Head of caudate nucleus (tissue), 42 donors: ENCODE measurements at places on chromosomes 1 and 21.
A peak's percentile ranks its signal among the peaks of the same experiment; 100 is the strongest.

- DNase-seq: no peak
Measured at GRCh38 chr1:167490765-167491164, 27.6 kb downstream of the CD247 start.

DNA sequence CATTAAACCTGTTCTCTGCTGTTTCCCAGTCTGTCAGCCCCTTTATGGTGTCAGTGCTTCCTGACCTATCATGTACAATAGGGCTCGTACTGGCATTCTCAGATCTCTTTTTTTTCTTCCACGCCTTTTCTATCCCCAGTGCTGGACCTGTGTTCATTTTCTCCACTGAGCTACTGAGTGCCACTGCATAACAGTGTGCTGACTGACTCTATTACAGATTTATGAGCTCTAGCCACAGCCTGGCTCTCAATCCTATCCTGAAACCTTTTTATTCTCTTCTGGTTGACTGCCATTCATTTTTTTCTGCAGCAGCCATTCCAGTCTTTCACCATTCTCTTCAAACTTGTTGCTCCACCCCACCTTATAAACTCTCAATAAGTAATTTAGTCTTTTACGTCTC lies 59.6 kb upstream of the MACF1 start:
- no peak for DNase-seq

DNA sequence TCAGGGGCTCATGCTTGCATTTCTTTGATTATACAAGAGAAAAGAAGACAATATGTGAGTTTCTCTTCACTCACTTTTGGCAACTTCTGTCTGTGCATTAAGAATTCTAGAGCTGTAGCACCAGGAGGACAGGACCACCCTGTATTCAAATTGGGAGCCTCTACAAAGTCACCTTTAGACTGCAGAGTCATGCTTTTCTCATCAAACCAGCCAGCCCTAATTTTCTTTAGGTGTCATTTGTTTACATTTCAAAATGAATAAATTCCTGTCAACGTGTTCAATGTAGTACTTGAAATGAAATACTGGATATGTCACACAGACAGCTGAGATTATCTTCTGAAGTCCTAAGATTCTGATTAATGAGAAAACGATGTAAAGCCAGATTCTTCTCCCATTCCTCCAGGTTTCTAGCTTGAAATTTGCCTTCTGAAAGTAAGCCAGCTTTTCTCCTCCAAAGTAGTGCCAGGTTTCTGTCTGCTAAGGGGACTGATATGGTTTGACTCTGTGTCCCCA lies 177.2 kb downstream of the GRIK1 start:
- DNase-seq: no peak

GRCh38 chr21:46491553-46491952 lies 32.9 kb downstream of the DIP2A start:
- DNase-seq: no peak

GRCh38 chr1:112496290-112496689 lies 12.5 kb upstream of the WNT2B start:
- no peak for DNase-seq

DNA sequence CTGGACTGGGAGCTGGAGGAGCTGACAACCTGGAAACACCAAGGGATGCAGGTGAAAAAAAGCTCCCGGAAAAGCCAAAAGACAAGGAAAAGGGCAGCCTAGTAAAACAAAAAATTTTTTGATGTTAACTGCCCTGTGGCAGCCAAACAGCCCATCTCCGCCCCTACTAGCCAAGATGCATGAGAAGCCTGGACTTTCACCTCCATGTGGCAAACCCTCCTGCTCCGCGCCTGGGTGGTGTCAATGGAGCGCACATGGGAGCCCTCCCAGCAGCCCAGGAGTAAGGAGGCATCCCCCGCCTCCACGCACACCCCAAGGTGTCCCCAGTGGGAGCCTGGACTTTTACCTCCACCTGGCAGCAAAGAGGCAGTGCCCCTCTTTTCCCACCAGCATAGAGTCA lies 30.5 kb downstream of the LEMD1 start:
- no peak for DNase-seq

DNA sequence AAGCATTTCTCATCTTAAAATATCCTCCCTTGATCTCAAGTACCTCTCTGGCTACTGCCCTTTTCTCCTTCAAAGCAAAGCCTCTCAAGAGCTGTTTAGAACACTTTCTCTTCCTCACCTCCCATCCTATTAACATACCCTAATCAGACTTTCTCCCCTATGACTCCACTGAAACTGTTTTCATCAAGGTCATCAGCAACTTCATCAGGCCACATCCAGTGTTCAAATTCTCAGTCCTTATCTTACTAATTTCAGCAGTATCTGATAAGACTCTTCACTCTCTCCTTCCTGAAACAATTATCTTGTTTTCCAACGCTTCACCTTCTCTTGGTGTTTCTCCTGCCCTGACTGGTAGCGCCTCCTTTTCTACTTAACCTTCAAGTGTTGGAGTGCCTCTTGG lies 1.5 kb upstream of the RAP1A start:
- no peak for DNase-seq

GRCh38 chr1:55443175-55443915 lies 228.2 kb upstream of the USP24 start:
- no peak for DNase-seq

- DNase-seq: no peak
Measured at GRCh38 chr1:168469690-168470089, 74.1 kb downstream of the XCL2 start.

GRCh38 chr1:228021355-228022030 lies 14.7 kb downstream of the WNT3A start:
- peak; percentile 28 for DNase-seq

DNA sequence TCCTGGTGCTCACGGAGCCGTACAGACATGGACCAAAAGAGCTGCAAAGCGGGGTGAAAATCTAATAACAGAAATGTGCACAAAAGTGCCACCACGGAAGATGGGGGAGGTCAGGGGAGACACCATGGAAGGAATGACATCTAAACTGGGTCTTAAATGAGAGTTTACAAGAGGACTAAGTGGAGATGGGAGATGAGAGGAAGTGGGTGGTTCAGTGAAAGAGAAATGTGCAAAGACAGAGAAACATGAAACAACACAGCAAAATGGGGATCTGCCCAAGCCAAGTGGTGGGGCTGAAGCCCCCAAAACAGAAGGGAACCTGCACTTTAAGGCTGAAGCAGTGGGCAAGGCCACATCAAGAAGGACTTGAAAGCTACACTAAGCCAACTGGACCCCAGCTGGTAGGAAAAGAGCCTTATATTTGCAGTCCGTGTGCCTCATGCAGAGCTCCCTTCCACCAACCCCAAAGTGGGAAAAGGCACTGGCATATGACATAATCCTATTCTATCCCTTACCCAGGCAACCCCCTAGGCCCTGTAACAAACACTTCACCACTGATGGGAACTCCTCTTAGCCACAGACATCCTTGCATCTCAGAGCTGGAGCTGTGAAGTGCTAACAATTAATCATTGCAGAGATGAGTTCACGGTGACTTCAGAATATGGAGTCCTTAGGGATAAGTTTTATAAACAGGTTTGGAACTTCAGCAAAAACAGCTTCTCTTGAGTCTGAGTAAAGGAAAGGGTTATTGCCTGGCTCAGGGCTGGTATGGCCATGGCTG lies 198.6 kb upstream of the EDN2 start:
- no peak for DNase-seq

DNA sequence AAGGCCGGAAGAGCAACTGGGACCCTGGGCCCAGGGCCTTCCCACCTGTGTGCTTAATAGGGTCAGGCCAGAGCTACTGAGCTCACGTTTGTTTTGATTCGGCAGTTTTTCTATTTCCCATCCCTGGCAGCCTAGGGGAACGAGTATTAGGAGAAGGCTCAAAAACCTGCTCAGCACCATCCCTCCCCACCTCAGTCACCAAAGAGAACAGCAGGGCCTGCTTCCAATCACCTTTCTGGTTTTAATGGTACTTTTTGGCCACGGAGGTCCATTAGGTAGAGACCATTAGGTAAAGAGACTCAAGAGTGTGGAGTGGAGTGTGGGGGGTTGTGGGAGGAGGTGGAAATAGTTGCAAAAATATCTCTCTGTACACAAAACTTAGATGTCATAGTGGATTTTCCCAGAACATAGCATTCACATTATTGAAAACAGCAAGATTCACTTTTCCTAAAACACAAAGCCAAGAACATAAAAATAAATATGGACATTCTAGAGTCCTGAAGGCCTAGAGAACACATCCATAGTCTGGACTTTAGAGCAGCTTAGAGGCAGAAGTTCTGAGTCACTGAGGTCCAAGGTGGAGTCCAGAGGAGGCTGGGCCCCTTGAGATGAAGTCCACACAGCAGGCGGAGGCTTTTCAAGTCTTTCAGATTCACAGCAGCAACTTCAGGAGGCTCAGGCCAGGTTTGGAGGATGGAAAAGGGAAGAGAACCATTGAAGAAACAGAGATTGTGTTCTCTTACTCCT lies 19.5 kb downstream of the NUAK2 start:
- no peak for DNase-seq

DNA sequence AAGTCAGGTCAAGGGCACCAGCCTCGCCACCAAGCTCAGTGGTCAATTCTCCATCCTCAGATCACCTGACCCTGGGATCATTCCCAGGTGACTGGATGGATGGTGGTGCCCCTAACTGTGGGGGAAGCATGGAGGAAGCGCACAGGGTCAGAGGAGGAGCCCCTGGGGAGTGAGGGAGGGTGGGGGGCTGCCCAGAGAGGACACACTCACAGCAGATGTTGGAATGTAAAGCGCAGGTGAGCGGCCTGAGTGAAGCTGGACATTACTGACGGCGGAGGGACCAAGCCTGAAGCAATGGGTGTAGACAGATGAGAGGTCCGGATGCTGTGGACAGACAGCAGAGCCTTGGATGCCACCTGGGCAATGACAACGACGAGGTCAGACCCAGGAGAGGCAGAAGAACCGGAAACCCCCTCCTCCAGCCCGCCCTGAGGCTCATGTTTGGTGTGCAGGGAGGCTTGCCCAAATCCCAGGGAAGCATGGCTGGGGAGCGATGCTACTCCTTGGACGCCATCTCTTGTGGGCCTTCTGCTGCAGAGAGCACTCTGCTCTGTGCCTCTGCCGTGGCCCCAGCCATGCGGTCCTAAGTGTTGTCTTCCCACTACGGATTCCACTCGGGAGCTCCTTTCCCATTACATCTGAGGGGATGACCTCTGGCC lies 5.7 kb upstream of the CPLANE2 start:
- peak; percentile 14 for DNase-seq
